ENCODE measurements at places on chromosomes 3 and 15.

DNA sequence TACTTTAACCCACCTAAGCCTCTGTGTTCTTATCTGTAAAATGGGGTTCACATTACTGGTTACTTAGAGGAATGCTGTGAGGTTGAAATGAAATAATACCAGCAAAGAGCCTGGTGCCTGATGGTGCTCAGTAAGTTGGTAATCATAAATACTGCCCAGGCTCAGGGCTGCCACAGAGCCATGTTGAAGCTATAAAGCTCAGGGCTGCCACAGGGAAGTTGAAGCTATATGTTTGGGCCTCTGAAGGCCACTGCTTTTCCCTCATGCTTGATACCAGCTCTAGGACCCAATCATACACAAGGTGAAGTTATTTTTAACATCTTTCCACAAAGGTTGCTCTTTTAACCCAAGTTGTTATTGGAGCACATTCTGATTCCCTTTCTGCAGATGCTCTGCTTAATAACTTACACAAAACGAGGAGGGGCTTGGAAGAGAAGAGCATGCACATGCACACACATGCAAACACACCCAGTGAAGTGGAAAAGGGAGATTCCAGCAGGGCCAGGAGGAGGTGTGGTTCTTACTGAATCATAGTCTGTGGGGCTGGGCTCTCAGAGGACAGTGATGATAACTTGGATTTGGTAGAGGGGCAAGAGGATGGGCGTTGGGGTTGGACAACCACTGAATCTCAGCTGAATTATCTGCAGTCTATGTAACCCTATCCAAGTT, 17.4 kb downstream of the PARP14 start:
- DNase-seq = no peak

DNA sequence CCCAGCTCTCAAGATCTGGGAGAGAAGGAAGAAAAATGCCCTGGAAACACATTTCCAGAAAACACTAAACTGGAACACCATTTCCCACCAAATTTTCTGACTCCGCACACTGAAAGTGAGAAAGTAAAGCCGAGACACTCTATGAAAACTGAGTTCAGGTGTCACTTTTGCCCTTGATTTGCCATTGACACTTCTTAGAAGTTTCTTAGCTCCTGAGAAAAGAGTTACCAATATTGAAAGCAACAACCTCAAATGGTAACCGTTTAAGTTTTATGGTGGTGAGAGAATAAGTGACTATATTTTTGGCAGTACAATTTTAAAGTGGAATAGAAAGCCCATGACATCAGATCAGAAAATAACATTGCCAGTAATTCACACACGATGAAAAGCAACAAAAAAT, 39.0 kb downstream of the CD86 start:
- DNase-seq = no peak

- DNase-seq = no peak
Observed at GRCh38 chr3:148740291-148740690, 42.6 kb downstream of the AGTR1 start.

- DNase-seq = no peak
Observed at GRCh38 chr3:23779841-23780240, 25.9 kb upstream of the UBE2E1 start.

- DNase-seq = no peak
Observed at GRCh38 chr15:66108483-66109265, 144.9 kb downstream of the MEGF11 start.

DNA sequence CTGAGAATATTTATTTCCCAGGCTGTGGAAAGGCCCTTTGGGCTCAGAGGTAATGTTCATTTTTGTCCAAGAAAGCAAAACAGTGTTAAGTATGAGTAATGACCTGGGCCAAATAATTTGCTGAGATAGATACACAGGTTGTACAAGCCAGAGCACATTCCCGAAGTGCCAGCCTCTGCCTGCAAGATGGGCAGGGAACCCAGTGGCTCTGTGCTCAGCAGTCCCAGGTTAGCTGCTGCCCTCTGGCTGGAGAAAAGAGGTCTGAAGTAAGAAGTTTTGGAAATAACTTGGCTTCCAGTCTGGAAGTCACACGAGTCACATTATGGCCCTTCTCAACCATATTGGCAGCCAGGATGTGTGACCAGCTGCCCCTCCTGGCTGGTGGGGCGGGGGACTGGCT, 20.2 kb downstream of the MYZAP start:
- peak; percentile 10 for DNase-seq

- no peak for DNase-seq
Observed at GRCh38 chr3:102827386-102827785, 392.6 kb downstream of the ZPLD1 start.

DNA sequence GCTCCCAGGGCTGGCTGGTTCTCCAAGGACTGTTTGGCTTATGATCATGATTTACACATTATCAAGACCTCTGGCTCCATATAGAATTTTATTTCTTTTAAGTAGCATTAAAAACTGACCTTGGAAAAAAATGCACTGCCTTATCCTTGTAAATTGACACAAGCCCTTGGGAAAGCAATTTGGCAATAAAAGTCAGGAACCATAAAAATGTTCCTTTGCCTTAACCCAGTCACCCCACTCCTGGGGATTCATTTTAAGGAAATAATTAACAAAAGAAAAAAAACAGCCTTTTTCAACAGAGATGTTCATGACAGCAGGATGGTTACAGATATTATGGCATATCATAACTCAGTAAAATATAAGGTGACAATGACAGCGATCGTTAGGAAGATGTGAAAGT, 51.6 kb upstream of the NR2E3 start:
- DNase-seq = no peak

DNA sequence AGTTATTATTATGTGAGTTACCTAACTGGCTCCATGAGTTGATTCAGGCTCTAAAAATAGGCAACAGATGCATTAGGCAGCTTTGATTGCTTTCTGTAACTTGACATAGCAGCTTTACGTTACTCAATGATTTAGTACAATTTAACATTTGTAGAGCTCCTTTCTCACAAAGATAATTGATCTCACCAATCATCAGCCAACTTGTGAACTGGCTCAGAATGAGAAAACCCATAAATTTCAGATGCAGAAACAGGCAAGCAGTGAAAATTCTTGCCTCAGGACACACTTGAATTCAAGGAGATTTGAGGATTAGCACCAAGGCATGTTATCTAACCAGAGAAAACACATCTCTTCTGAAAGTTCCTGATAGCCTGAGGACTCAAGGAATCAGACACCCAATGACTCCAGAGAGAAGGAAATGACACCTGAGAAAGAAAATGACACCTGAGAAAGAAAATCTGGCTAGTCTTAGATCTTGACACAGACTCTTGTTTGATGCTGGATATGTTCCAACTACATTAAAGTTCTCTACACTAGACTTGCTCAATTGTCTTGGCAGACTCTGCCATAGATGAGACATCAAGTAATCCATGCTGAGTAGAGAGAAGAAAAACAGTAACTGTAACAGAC, 315.1 kb upstream of the CBLB start:
- peak; percentile 82 for DNase-seq

DNA sequence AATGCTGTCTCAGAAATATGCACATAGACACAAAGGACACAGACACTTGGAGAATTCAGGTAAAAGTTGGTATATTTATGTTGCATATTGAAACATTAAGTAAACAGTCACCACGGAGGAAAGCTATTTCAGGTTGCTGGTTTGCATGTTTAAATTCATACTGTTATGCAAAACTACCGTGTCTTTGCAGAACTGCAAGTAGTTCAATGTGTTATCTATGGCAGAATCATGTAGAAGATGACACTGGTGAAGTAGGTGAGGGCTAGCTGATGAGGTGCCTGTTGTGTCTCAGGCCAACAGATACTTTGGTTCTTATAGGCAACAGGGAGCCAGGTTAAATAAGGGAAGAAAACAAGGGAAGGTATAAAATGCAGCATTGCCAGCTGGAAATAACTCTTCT, 511.3 kb downstream of the DIPK2A start:
- no peak for DNase-seq

GRCh38 chr3:127820221-127820825, 2.0 kb downstream of the MGLL start:
- DNase-seq = no peak

GRCh38 chr3:72753495-72753894, 94.8 kb downstream of the SHQ1 start:
- DNase-seq = no peak

DNA sequence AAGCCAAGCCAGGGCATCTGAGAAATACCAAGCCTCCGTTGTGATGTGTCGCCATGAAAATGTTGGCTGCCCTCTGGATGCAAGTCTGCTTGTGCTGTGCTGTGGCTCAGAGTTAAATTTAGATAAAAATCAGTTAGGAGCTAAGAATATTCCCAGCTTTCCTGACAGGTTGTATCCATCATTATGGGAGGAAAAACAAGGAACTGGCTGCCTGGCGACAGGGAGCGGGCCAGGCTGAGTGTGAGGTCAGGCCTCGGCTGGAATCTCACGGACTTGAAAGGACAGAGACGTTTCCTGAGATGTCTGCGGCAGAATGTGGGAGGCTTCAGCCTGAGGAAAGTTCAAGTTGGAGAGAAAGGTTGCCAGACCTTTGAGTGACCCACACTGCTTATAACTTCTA, 213.8 kb downstream of the THSD4 start:
- no peak for DNase-seq

GRCh38 chr3:150800722-150801121, 37.8 kb upstream of the SIAH2 start:
- DNase-seq = no peak

GRCh38 chr3:142028243-142028777, 121.0 kb downstream of the TFDP2 start:
- DNase-seq = peak; percentile 40

DNA sequence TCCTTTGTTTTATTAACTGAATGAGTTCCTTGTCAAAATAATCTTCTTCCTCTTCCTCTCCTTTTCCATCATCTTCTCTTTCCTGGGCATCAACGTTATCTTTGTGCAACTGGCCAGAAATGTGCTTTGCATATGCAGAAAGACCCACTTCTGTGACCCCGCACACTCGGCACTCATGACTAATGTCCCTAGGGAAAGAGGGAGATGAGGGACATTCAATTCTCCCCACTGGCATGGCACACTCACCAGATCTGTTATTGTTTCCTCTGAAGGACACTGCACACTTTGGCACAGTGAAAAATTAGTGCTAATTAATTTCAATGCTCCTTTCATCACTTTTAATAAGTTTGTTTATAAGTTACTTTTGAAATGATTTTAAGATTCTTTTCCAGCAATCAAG, 34.0 kb downstream of the ZNF106 start:
- DNase-seq = no peak

Measured in GM04504 (cell line).